ENCODE measurements at places on chromosomes 12 and 14.

- no peak for DNase-seq
Observed at GRCh38 chr12:72089678-72090077, 151.0 kb downstream of the TPH2 start.

GRCh38 chr12:68458866-68459265 lies 126.7 kb upstream of the MDM1 start:
- DNase-seq, result no peak

DNA sequence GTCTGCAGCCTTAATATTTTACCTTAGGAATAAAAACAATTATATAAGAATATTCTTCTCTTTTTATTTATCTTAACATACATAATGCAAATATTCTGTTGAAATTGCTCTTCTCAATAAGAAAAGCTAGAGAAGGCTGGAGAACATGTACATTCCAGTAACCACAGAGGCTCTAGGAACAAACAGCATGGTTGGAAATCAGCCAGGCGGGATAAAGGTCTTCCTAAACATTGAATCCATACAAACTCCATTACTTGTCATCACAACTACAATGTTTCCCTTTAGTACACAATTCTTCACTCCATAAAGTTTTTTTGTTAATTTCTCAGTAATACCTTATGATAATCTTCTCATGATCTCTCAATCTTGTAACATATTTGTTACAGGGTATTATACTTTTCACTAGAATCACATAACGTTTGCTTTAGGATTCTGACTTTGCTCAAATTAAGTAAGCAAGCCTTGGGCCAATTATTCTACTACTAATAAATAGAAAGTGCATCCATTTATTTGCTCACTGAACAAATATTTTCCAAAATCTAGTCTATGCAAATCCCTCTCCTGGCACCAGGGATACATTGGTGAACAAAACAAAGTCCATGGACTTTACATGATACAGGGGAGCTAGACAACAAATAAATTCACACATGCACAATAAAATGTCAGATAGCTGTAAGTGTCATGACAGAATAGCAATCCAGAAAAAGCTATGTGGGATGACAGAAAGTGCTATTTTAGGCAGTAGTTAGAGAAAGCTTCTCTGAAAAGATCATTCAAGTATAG lies 237.5 kb upstream of the TMTC1 start:
- DNase-seq, result no peak

DNA sequence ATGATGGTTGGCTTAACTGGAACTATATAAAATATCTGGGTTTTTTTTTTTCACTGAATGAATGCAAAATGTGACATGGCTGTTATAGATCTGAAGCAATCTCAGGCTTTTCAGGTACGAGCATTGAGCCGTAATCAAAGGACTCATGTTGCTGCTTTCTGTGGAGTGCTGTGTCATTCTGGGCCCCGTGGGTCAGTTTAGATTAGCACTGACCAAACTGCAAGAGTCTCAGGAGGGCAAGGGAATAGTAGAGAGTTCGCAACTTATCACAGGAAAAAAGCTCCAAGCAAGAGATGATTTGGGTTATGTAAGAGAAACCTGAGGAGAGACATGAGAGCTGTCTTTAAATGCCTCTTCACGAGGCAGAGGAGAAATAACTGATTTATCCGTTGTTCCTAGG lies 59.1 kb downstream of the UBR7 start:
- no peak for DNase-seq

DNA sequence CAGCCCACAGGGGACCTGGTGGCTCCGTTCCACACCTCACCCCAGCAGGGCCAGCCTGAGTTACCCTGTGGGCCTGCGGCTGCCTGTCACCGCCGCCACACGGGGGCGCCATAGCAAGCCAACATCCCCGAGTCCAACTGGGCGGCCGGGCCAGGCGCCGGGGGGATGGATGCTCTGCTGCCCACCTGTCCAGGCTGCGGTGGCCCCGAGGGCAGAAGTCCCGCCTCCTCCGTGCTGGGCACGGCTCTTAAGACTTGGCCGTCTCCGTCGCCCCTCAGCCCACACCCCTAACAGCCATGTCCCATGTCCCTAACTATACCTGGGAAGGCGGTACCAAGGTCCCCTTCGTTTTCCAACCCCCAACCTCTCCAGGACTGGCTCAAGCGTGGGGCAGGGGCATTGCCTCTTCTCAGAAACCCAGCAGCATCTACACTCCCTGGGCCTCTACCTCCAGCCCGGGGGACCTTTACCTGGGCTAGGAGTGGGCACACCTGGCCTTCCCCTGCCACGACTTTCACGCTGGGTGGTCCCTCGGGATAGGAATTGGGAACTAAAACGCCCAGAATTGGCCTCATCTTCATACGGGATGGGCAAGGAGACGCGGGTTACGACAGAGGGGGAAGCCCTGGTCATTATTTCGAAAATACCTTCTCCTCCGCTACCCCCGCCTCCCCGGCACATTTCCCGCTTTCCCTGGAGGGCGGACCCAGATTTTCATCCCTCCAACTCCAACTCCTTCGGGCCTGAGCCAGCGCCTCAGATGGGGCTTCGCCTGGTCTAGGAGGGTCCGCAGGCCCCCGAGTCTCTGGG lies 1.1 kb upstream of the CYP46A1 start:
- DNase-seq, result peak; percentile 88

DNA sequence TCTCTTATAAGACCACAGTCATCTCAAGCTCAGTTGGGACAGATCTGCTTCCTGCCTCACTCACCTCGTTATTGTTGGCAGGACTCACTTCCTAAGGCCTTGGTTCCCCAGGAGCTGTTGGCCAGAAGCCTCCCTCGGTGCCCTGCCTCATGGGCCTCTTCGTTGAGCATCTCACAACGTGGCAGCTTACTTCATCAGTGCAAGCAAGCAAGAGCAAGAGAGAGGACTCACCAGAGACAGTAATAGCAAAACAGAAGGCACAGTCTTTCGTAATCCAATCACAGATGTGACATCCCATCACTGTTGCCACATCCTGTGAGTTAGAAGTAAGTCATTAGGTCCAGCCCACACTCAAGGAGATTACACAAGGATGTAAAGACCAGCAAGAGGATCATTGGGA lies 5.1 kb upstream of the NUMB start:
- no peak for DNase-seq

GRCh38 chr12:95051241-95051640 lies 22.2 kb downstream of the NR2C1 start:
- DNase-seq, result no peak

DNA sequence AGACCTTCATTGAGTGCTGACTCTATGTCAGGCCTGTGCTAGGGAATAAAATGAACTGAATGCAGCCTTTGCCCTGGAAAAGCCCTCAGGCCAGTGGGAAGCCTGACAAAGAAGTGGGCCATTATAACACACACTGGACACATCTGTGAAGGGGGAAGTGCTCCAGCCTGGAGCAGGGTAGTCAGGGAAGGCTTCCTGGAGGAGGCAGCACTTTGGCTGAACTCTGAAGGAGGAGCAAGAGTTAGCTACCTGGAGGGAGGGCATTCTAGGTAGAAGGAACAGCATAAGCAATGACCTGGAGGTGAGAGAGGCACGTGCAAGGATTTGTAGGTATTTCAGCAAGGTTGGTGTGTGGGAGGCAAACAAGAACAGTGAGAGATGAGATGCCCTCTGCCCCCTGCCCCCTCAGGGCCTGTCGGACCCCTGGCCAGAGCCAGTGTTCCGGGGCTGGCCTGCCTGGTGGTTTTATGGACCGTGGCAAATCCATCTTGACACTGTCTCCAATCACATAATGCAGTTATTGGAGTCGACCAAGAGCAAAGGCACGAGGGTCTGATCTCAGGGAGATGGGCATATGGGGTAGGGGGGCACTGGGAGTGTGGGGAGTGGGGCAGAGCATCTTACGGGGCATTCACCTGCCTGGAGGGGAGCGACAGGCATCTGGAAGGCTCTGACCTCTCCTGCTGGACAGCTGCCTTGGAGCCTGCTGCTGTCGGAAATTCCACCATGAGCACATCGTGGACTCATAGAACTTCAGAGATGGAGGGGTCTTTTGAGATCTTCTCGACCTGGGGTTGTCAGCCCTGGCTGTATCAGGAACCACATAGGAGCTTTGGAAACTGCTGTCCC lies 2.7 kb upstream of the FAM222A start:
- DNase-seq, result peak; percentile 34

DNA sequence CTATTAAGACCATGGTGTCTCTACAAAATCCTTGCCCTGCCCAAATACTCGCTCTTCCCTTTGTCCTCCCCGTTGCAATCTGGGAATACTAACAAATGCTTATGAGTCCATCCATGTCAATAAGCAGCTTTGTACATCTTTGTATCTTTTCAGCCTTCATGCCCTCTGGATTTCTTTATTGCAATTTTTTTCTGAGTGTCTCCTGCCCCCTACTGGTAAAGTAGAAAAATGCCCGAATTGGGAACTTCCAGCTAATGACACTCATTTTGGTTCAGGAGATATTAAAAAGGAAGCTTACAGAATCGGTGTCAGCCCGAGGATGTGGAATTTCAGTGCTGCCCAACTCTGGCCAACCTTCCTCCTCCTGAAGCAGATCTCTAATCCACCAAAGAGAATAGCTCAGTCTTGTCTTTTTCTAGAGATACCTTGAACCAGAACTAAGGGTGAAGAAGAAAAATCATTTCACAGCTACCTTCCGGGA lies 46.0 kb downstream of the SH2B3 start:
- DNase-seq, result no peak

DNA sequence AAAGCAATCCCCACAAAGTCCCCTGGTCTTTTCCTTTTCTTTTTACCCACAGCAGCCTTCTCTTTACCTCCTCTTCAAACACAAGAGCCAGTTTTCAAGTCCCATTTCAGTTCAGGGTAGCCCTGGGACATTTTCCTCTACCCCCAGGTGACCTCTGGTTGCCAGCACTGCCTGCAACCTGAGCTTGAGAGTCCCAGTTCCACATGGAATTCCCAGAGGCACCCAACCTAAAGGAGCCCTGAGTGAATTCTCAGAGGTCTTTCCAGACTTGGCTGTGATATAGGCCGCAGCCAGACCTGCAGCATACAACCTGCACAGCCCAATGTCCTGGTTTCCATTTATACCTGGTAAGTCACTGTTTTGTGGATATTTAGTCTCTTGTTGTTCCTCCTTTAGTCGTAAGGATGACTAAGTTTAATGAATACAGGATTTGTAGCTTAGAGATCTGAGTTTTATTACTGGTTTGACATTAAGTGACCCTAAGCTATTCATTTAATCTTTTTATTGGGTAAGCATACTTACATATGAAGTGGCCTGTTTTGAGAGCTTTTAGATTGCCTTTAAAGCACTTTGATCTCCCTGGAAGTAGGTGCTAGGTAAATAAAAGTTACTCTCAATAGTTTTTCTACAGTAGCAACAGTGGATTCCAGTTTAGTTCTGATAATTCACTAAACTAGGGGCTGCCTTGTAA lies 159.8 kb downstream of the TGFB3 start:
- no peak for DNase-seq

DNA sequence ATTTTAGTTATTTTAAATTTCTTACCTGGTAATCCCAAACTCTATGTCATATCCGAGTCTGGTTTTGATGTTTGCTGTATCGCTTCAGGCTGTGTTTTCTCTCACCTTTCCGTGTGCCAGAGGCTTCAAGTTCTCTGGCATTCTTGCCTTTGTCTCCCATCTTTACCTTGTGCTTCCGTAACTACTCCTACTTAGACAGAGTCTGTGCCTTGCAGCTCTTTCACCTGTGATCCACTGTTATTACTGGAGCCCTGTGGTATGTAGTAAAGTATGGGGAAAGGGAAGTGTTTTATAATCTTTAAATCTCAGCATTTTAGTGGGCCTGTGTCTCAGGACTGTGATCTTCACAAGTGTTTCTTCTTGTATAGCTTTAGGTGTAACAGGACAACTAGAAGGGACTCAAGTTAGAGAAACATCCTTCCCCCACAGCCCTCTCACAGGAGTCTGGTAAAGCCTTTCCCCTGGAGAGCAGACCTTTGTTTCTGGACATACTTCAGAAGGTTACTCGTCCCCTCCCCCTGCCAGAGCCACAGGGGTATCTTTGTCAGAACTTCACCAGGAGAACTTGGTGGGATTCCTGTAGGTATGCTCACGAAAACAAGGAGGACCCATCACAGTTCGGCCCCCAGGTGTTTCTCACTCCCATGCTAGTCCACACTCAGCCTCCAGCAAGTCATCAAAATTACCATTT lies 11.1 kb downstream of the IFNG start:
- no peak for DNase-seq

DNA sequence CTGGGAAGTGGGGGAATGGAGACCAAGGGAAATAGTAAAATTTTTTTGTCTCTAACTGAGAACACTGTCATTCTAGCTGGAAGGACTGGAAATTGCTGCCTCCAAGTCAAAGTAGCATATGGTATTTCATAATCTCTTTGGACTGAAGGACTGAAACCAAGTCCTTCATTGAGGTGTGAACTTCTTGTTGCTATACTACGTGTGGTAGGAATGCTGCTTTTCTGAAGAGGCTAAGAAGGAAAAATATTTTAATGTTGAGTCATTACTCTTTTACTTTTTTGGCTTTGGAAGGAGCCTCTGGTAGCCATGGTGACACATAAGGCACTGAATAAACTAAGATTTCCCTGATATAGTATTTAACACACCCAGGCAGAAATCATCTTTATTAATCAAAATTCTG lies 465.4 kb downstream of the NPAS3 start:
- DNase-seq, result no peak

- no peak for DNase-seq
Observed at GRCh38 chr12:90936230-90937005, 18.6 kb downstream of the CCER1 start.

DNA sequence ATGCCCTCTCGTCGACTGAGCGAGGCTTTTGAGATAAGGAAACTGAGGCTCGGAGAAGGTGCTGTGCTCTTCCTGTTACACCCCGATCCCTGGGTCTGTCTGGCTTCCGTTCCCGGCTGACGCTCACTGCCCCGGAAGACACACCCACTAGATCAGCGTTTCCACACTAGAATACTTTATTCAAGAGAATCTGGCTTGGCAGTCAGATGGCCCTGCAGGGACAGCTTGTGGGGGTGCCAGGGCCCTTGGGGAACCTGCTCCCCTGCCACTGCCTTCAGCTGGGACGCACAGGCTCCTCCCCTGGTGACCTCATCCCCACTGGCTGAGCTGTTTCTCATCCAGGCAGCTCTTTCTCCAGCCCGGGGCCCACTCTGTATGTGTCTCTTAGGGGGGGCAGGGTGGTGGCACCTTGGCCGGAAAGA lies 13.7 kb downstream of the PGF start:
- no peak for DNase-seq

GRCh38 chr12:104551313-104551931 lies 94.7 kb downstream of the CHST11 start:
- no peak for DNase-seq

- DNase-seq, result no peak
Observed at GRCh38 chr12:131316388-131316787, 362.7 kb downstream of the ADGRD1 start.

DNA sequence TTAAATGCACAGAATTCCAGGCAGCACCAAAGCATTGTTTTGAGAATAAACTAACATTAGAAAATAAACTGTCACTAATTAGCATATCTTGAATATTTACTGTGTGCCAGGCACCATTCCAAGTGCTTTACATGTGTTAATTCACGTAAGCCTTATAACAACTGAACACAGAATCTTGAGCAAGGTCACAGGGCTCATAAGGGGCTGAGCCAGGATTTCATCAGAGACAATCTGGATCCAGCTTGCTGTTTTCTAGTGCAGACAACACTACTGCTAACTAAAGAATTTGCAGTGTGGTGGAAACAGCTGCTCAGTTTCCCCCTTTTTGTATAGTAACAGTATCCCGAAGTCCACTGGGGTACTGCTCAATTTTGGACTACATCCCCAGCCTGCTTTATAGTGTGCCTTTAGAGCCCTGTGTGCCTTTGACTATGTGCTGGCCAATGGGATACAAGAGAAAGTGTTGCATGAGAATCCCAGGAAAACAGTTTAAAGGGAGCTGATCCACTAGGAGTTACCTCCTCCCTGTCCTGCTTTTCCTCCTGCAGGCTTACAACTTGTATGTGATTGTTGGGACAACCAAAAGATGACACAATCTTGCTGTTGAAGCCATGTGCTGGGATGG lies 36.0 kb upstream of the RMST start:
- DNase-seq, result no peak

Data from neural crest cell (in vitro differentiated cells).